GM23338 (cell line): ENCODE measurements at places on chromosomes 3 and 15. TPM values are rescaled to one million over a fixed set of nuclear protein-coding genes. Genes with fewer than 3 reads are reported as not detected.

The MUC20 gene
- total RNA-seq, result 0.12 TPM in 1 of 2 replicates, not detected in the other

GRCh38 chr3:14767245-14768051, 51.3 kb upstream of the FGD5 start:
- no peak for DNase-seq

- no peak for DNase-seq
These were observed 8.7 kb upstream of the YEATS2 start for GRCh38 chr3:183688874-183689273.

DNA sequence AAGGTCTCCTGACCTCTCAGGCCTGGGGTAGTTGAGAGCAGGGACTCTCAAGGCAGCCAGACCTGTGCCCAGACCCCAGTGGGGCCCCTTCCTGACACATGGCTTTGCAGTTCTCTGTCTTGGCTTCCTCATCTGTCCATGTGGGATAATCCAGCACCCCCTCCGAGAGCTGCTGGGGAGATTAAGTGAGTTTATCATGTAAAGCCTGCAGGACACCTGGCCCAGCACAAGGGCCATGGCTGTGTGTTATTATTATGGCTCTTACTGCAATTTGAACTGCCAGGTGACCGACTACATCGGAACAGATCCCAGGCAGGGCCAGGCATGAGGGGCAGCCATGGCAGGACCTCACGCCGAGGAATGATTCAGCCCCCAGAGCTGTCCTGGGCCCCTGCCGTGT, 12.6 kb downstream of the DUSP7 start:
- DNase-seq, result no peak

DNA sequence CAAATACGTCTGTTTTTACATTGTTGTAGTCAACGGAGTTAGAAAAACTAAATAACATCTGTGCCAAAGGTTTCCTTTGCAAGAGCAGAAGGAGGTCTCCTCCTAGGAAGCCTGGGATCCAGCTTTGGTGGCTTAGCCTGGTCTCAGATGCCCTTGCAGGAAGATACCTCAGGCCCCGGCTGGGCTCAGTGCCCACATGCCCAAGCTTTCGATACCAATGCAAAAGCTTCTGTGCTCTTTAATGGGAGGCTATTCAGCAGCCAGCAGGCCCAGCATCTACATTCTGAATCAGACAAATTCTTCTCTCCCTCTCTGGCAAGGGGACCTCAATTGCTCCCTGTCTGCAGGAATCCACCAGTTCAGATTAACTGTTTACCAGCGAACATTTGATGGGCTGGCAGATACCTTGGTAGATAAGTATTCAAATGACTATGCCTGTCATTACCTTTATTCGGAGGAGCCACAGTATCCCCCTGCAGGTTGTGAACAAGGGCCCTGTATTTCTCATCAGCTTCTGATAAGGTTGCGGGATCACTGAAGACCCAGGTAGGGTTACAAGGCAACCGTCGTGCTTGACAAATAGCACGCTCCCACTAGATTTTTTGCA, 180.1 kb upstream of the KBTBD8 start:
- peak; percentile 19 for DNase-seq

DNA sequence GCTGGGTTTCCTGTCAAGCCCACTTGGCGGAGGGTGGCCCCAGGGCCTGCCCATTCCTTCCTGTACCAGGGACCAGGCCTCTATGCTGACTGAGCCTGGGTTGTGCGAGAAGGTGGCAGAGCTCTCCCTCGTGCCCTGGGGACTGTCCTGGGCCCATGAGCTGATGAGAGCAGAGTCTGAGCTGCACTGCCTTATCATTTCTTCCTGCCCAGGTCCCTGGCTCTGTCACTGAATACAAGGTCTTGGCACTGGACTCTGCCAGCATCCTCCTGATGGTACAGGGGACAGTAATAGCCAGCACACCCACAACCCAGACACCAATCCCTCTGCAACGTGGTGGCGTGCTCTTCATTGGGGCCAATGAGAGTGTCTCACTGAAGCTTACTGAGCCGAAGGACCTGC, 7.5 kb downstream of the MPI start:
- DNase-seq, result no peak

The UROC1 gene
- total RNA-seq, result not detected in 2 replicates

The CACNA1D gene
- total RNA-seq, result 1.1 and 1.7 TPM in 2 replicates
